ENCODE measurements at places on chromosomes 5 and 9.

- DNase-seq = no peak
These were observed 350.6 kb downstream of the SH3GL2 start for GRCh38 chr9:17929506-17929905.

- DNase-seq = no peak
These were observed 50.7 kb upstream of the SHB start for GRCh38 chr9:38119560-38120236.

GRCh38 chr5:56465769-56466135 lies 232.6 kb upstream of the ANKRD55 start:
- no peak for DNase-seq

DNA sequence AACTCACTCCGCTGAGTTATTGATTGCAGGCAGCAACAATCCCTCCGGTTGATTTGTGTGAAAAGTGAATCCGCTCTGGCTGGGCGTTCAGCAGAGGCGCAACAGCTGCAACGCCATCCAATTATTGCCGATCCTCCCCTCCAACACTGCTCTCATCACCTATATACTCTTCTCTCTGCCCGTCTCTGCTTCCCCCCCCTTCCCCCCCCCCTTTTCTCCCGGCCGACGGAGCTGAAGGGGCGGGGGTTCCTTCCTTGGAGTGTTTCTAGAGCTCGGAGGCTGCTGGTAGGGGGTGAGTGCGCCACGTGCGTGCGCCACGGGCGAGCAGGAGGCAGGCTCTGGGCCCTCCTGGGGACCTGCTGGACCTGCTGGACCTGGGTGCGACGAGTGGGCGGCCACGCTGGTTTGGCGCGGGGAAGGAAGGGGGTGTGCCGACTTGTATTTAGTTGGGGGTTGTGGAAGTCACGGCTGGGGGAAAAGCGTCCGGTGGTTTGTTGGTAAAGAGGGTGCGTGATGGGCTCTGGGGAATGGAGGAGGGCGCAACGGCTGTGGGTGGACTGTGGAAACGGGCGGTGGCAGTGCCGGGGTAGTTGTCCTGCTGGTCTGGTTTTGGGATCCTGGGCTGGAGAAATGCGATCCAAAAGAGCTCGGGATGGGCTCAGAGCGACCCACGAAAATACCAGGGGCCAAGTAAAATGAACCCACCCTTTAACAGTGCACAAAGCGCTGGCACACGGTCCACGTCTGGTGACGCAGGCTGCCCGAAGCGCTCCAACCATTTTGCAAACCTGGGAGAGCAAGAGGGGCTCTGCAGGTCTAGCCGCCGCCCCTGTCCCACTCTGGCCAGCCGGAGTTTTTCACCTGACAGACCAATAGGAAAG lies 6.4 kb upstream of the MEF2C start:
- DNase-seq = peak; percentile 40

DNA sequence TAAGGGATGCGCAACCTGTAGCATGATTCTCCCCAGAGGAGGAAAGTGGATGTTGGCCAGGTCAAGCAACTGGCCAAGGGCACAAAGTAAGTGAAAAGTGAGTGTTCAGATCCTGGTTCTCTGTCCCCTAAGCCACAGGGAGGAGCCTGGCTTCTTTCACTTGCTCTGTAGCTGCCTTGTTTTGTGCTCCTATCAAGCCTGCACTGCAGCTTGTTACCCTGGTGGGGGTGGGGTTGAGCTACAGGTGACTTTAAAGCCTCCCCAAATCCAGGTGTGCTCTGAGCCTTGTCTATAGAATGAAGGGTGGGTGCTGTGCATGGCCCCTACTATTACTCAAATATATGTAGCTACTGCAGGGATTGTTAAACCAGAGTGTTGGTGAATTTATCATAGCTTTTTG lies 32.9 kb downstream of the RALGPS1 start:
- no peak for DNase-seq

DNA sequence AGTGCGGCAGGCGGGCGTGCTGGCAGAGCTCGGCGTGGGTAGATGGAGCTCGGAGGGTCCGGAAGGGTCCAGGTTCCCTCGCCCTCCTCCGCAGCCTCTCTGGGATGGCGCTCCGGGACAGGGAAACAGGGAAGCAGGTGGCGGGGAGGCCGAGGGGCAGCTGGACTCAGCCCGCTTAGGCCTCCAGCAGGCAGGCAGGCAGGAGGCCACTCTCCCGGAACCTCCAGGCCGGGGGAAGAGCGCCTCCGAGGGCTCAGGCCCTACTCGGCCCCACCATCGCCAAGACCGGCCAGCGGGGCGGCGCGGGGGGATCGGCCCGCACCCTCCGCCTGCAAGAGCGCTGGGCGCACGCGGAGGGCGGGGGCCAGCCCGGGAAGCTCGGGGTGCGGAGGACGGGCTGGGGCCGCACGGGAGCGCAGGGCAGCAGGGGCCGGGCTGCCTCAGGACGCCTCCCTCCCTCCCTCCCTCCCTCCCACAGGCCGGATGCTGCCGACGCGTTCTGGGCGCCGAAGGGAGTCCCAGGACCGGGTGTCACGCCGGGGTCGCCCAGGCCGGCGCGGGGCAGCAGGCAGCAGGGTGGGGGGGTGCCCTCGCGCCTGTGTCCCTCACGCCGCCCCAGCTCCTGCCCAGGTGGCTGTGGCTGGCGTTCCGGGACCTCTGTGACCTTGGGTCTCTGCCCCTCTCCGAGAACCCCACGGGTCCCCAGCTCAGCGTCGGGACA lies 977 bp downstream of the MGAT4B start:
- peak; percentile 35 for DNase-seq

GRCh38 chr9:89461265-89461664 lies 36.6 kb downstream of the SEMA4D start:
- peak; percentile 55 for DNase-seq

- DNase-seq = peak; percentile 72
These were observed 2.4 kb downstream of the ATG12 start for GRCh38 chr5:115838885-115839518.

DNA sequence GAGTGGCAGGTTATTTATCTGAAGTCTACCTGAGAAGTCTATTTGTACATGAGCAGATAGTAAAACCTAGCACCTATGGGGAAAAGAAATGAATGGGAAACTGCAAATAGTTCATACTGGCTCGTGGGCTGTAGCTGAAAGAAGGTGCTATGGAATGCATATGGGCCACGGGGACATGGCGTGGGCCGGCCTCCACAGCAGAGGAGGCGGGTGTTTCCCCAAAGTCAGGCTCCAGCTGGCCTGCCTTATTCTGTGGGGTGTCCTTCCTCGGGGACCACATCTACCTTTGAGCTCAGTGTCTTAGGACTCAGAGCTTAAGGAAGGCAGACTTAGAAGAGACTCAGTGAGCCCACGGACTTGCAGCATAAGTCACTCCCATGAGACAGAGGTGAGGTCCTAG lies 350.5 kb upstream of the PANK3 start:
- no peak for DNase-seq

GRCh38 chr5:157172403-157172802 lies 6.3 kb upstream of the GARIN3 start:
- DNase-seq = no peak

- DNase-seq = peak; percentile 53
These were observed 234.3 kb downstream of the CHSY3 start for GRCh38 chr5:130138406-130139045.

DNA sequence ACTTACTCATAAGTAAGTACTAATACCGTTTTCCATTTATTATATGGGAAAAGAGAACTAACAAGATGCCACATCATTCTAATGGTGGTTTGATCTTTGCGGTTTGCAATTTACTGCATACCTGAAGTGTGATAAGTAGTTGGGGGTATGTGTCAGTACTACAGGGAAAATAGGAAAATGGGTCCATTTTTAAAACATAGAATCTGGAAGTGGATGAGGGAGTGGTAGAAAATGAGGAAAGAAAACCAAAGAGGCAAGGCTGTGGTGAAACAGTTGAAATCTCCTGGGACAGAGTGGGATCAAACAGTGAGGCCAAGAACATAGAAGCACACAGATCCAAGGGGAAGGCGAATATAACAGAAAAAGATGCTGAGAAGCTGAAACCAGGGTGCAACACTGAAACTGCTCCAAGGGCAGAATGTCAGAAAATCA lies 6.7 kb downstream of the ADAMTSL1 start:
- no peak for DNase-seq

DNA sequence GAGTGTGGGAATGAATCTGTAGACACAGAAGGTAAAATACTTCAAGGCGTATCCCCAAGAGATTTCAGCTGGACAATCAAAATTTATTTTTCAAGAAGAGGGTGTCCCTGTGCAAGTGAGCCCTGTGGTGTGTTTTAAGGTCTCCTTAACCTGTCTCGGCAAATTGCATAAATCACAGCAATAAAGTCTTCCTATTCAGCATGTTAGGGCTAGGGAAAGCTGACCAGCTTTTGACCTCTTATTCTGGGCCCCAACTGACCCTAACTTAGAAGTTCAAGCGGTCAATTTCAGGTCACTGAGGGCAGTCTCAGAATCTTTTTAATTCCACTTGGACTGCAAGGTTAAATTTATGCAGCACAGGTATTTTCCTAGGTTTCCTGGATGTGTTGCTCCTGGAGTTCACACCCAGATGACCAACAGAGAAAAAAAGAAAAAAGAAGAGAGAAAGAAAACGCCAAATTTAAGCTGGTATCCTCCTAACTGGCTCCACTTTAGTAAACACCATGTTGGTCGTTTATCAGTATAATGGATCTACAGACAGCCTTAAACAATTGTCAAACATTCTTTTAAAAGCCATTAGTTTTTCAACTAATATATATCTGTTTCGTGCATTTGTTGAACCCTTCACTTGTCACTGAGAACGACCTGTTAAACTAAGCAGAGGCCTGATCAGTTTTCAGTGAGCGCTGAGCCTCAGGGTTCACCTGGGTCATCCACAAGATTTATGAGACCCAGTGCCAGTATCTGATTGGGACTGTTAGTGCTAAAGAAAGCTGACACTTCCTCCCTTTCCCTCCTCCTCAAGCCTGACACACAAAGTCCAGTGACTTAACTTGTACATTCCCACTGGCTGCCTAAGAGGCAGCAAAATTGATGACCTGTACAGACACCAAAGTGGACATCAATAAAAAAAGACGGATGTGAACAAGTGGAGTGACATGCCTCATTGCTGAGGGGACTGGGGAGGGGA lies 546.1 kb downstream of the NR2F1-AS1 start:
- DNase-seq = no peak

DNA sequence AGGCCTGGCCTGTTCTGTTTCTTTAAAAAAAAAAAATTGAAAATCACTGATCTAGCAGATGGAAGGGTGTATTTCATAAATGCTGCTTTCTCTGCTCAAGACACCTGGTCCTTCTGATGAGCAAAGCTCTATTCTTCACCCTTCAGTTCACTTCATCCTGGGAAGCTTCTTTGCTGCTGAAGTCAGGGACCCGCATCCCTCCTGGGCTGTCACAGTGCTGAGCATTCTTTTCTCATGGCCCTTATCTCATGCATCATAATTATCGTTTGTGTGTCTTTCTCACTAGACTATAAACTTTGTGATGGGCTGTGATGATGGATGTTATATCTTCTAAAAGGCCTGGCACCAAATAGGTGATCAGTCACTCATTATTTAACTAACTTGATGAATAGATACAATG lies 461.0 kb downstream of the GADD45G start:
- no peak for DNase-seq

DNA sequence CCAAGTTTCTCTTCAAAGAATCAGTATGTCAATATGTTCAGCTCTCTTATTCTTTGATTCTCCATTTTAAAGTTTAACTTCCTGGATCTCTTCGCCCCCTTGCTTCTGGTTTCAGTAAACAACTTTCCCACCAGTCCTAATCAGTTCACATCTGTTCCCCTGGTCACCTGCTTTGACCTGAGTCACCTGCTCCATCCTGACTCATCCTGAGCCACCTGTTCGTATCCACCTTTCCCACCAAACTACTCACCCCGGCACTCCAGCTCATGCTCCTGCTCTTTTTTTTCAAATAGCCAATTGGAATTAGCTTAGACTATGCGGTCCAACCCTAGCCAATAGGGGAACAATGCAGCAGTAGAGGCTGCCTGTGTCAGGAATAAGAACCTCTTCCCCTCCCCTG lies 23.6 kb upstream of the CSF1R start:
- DNase-seq = no peak

- no peak for DNase-seq
These were observed 15.4 kb downstream of the ZNF622 start for GRCh38 chr5:16450163-16450562.

DNA sequence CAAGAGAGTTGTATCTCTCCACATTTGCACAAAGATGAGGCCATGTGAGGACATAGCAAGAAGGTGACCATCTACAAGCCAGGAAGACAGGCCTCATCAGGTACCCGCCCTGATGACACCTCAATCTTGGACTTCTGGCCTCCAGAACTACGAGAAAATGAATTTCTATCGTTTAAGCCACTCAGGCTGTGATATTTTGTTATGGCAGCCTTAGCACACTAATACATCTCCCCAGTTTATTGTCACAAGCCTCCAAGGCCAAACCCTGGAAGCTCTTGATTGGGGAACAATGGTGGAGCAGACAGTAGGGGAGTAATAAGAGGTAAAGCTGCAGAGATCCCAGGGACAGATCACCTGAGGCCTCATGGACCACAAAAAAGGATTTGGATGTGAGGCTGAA lies 7.7 kb upstream of the P4HA2 start:
- DNase-seq = no peak

- DNase-seq = peak; percentile 50
These were observed 15.5 kb downstream of the TRIM7 start for GRCh38 chr5:181189363-181189961.

DNA sequence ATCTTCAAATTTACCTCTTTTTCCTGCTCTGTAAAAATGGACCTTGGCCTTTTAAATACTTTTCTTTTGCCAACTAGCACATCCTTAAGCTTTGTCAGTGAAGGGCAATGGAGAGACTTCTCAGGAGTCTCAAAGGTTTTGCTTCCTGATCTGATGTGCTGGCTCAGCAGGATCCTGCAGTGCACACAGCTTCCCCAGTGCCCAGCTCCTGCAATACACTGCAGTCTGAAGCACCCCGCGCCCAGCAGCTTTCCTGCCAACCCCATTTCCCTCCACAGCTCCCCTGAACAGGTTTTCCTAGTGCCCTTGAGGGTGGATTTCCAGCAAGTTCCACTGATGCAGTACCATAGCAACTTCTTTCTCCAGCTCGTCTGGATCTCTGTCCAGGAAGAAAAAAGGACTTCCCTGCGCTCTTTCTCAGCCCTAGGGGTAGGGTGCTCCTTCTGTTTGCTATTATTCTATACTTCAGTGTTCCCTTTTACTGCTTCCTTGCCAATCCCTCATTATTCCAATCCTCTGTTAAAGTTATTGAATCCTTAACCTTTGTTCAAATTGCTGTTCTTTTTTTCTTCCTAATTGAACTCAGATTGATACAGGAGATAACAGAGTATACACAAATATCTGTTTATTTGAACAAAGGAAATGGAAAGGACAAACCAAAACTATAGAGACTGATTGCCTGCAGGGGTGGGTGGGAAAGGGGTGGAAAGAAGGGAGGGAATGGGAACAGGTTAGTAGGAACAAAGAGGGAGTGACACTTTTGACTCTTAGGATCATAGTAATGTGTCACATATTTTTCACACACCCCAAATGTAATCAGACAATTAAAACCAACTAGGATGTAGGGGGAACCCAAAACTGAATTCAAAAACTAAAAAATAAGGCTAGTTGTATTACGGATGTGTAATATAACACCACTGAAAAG lies 8.5 kb downstream of the SNAPC3 start:
- DNase-seq = peak; percentile 24
